ENCODE measurements at places on chromosomes 7 and 10. TPM values are rescaled to one million over a fixed set of nuclear protein-coding genes. Genes with fewer than 3 reads are reported as not detected.

GRCh38 chr10:63094405-63094804, 38.7 kb upstream of the NRBF2 start:
- H3K27me3 ChIP-seq, result no peaks in the 10 kb centered on the region
- no peaks in the 10 kb centered on the region for H3K4me1 ChIP-seq
- H3K36me3 ChIP-seq, result no peaks in the 10 kb centered on the region
- H3K4me3 ChIP-seq, result no peak overlapping the region

DNA sequence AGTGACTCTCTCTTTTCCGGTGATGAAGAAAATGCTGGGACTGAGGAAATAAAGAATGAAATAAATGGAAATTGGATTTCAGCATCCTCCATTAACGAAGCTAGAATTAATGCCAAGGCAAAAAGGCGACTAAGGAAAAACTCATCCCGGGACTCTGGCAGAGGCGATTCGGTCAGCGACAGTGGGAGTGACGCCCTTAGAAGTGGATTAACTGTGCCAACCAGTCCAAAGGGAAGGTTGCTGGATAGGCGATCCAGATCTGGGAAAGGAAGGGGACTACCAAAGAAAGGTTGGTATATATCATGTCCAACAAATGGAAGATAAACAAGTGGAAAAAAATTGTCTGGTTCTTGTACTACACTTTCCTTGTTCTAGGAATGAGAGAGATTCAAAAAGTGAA, 9.5 kb downstream of the PDCD4 start:
- no peak overlapping the region for H3K27ac ChIP-seq
- no peaks in the 10 kb centered on the region for H3K4me1 ChIP-seq
- DNase-seq, result no peak
- H3K36me3 ChIP-seq, result no peaks in the 10 kb centered on the region
- no peak overlapping the region for H3K4me3 ChIP-seq
- no peaks in the 10 kb centered on the region for H3K27me3 ChIP-seq

The ZMIZ2 gene
- total RNA-seq, result 32.2 TPM

GRCh38 chr10:91354166-91355075, 55.7 kb upstream of the HECTD2 start:
- no peaks in the 10 kb centered on the region for H3K27me3 ChIP-seq
- H3K27ac ChIP-seq, result peak overlapping the region; percentile 7
- no peak overlapping the region for H3K4me3 ChIP-seq
- no peak for DNase-seq
- no peaks in the 10 kb centered on the region for H3K36me3 ChIP-seq

DNA sequence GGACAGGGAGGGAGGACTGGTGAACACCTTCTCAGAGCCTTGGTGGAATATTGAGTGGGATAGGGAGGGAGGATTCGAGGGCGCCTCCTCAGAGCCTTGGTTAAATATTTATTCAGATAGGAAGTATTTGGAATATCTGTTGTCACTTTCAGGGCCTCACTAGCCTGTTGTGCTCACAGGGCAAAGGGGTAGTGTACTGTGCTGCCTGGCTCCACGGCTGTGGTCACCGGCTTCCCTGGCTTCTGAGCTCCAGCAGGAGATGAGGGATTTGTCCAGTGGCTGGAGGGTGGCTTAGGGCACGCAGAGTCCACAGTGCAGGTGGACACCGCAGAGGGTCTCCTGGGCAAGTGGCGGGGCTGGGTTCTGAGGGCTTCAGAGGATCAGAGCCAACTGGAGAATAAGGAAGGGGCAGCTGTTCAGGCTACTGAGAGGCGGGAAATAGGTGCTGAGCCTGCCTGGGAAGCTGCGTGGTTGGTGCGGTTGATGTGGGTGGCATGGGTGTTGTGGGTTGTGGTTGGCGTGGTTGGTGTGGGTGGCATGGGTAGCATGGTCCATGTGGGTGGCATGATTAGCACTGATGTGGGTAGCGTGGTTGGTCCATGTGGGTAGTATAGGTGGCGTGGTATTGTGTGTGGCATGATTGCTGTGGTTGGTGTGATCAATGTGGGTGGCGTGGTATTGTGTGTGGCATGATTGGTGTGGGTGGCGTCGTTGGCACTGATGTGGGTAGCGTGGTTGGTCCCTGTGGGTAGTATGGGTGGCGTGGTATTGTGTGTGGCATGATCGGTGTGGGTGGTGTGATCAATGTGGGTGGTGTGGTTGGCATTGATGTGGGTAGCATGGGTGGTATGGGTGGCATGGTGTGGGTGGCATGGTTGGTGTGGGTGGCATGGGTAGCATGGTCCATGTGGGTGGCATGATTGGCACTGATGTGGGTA, 16.7 kb downstream of the INPP5A start:
- H3K27me3 ChIP-seq, result no peaks in the 10 kb centered on the region
- no peak for DNase-seq
- peaks cover 23% of the 10 kb centered on the region for H3K4me1 ChIP-seq
- H3K36me3 ChIP-seq, result no peaks in the 10 kb centered on the region
- no peak overlapping the region for H3K4me3 ChIP-seq
